ENCODE measurements at places on chromosomes 6 and 20. TPM values are rescaled to one million over a fixed set of nuclear protein-coding genes. Genes with fewer than 3 reads are reported as not detected.

The KCNS1 gene
- 0.59 TPM for total RNA-seq

GRCh38 chr6:20118892-20119291, 93.4 kb downstream of the MBOAT1 start:
- no peaks in the 10 kb centered on the region for H3K27me3 ChIP-seq
- no peaks in the 10 kb centered on the region for H3K36me3 ChIP-seq
- no peak overlapping the region for H3K4me3 ChIP-seq
- no peaks in the 10 kb centered on the region for H3K4me1 ChIP-seq

GRCh38 chr6:23977706-23978105, 148.3 kb upstream of the NRSN1 start:
- no peak overlapping the region for H3K27ac ChIP-seq
- no peaks in the 10 kb centered on the region for H3K4me1 ChIP-seq
- DNase-seq = no peak
- H3K27me3 ChIP-seq = no peaks in the 10 kb centered on the region
- no peaks in the 10 kb centered on the region for H3K36me3 ChIP-seq
- H3K4me3 ChIP-seq = no peak overlapping the region

The NKAIN2 gene
- total RNA-seq = under 0.01 TPM

The CENPW gene
- 1.1 TPM for total RNA-seq

- DNase-seq = no peak
- H3K4me3 ChIP-seq = no peak overlapping the region
- no peaks in the 10 kb centered on the region for H3K27me3 ChIP-seq
- peaks cover 3% of the 10 kb centered on the region for H3K4me1 ChIP-seq
These were observed 272.9 kb upstream of the KCNQ5 start for GRCh38 chr6:72348926-72349325.

Measured in osteoblast (primary cell).